ENCODE measurements at places on chromosomes 16 and 17.
A peak's percentile ranks its signal among the peaks of the same experiment; 100 is the strongest.

DNA sequence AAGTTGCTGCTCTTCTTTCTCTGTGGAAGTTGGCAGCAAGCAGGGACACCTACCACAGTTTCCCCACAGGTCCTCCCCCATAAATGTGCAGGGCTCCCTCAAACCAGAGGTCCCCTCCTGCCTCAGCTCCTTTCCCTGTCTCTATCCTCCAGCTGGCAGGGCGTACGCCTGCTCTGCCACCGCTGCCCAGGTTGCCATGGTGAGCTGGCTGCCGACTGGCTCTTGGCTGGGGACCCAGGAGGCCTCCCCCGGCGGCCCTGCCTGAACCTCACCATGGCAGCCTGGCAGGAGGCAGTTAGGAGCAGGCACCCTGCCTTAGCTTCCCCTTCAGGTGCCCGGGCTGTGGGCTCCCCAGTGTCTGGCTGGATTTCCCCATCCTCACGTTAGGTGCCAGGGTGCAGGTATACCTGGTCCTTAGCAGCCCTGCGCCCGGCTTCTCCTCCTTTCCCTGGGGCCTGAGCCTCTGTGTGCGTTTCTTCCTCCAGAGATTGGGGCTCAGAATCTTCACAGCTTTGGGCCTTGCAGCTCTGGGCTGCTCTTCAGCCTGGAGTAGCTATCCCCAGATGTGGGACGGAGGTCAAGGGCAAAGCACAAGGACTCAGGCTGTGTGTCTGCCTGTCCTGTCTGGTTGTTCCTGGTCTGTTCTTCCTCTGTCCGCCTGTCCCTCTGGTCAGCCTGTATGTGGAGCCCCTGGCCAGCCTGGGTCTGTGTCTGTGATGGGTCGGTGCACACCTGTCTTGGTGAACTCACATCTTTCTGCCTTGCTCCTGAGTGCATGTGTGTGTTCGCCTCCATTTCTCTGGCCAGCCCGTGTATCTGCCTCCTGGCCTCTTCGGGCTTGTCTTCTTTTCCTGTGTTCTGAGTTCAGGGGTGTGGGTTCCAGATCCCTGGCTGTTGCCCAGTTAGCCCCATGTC is 15.7 kb downstream of the GJD3 start:
- DNase-seq: peak; percentile 50

DNA sequence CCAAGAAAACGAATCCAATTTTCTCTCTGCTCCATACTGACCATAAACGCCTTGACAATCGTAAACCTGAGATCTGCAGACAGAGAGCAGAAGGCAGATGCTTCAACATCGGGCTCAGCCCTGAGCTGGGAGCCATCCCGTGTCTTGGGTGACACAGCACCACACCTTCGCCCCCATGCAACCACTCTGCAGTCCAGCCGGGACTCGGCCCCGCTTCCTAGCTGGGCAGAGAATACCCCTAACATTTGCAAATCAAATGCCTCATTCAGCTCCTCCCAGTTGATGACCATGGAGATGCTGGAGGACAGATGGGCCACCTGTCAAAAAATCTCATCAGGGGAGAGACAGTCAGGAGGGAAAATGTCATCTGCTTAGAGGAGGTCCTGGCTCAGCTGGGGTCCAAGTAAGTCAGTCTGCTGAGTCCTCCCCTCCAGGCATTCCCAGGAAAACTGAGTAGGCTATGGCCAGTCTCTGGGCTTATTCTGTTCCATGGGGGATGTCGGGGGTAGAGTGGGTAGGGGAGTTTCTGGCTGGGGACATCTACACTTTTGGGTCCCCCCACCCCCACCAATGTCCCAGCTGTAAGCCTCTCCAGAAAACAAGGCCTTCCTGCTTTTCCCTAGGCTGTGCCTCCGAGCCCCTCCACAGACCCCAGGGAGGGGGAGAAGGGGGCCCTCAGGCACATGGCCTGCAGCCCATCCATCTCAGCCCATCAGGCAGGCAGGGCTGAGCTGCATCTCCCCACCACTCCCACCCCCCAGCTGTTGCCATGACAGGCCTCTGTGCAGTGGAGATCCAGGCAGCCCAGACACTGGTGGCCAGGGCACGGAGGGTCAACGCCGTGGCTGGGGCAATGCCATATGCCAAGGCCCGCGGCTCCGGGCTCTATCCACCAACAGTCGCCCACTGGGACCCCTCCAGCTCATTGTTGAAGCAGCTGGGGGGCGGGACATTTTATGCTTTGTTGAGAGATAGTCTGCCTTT is 158.6 kb downstream of the AXIN2 start:
- DNase-seq: no peak

DNA sequence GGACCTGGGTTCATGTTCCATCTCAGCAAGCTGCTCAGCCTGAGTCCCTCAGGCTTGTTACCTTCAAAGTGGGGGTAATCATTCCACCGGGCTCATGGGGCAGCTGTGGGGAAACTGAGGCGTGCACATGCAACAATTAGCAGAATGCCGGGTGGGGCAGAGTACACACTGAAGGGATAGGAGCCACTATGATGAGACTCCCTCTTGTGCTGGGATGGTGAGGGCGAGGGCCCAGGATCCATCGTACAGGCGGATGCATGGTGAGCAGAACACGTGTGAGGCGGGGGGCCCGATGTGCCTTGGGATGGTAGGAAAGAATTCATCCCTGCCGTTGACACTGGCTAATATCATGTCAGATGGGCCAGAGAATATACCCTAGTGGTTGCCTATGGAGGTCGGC is 25.5 kb upstream of the MAP3K14 start:
- no peak for DNase-seq

DNA sequence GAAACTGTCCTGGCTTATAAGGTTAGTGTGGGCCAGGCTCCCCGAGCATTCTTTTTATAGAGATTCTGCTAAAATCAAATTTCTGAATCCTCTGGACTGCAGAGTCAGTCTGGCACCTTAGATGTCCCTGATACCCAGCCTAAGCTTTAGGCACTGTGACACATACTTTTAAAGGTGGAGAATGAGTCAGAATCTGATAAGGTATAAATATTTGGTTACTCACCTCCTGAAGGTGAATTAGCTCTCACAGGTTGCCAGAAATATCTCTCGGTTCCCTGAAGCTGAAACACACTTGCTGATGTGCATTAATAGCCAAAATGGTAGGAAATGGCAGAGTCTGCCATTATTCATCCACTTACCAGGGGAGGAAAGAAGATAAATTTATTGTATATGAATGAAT is 446.9 kb downstream of the UTP18 start:
- no peak for DNase-seq

GRCh38 chr17:15447928-15448579 is 19.4 kb downstream of the CDRT4 start:
- DNase-seq: no peak

DNA sequence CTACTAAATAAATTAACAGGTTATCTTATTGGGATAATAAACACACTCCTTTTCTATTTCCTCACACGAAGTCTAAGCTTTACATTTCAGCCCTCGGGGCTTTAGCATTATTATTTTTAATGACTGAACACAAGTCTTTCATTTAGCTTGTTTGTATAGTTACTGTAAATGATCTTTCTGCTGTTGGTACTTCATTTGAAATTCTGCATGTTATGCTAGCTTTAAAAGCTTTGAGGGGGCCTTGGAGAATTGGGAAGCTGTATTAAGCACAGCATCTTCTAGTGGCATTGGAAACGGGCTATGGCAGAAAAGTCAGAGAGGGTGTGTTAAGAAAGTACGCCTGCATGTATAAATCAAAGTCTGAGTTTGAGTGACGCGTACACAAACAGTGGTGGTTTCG is 243.7 kb downstream of the FTO start:
- DNase-seq: no peak
